Gastrocnemius medialis (tissue), 4 donors: ENCODE measurements at places on chromosomes 16 and 17.

GRCh38 chr16:79473456-79473855 lies 127.1 kb downstream of the MAF start:
- DNase-seq: no peak

DNA sequence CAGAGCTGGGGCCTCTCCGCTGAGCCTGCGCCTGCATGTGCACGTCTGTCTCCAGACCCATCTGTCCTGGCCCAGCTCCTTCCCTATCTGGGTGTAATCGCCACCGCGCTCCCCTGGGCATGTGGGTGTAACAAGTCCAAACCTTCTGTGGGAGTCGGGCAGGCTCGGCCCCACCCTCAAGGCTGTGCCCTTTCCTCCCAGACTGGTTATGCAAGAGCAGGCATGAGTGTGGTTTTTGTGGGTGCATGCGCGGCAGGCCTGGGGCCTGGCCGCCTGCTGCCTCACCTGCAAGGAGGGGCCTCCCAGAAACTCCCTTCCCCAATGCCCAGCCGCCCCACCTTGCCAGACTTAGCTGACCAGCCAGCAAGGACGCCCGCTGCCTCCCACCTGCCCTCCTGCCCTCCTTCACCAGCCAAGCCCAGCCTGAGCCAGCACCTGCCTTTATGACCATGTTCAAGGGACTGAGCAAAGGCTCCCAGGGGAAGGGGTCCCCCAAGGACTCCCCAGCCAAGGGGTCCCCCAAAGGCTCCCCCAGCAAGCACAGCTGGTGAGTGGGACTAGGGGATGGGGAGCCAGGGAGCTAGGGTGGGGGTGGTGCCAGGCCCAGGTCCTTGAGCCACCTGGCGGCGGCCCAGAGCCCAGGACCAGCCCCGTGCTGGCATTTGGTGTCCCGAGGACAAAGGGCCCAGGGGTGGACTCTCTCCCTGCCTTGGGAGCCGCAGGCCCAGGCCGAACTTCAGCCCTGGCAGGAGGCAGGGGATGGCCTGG lies at the start of gene EVPLL:
TSS of gene EVPLL (plus strand) at position 342 of the 768 bp plus-strand sequence. CDS start 3,160 bp downstream, outside the sequence.
- DNase-seq: peak; percentile 28

DNA sequence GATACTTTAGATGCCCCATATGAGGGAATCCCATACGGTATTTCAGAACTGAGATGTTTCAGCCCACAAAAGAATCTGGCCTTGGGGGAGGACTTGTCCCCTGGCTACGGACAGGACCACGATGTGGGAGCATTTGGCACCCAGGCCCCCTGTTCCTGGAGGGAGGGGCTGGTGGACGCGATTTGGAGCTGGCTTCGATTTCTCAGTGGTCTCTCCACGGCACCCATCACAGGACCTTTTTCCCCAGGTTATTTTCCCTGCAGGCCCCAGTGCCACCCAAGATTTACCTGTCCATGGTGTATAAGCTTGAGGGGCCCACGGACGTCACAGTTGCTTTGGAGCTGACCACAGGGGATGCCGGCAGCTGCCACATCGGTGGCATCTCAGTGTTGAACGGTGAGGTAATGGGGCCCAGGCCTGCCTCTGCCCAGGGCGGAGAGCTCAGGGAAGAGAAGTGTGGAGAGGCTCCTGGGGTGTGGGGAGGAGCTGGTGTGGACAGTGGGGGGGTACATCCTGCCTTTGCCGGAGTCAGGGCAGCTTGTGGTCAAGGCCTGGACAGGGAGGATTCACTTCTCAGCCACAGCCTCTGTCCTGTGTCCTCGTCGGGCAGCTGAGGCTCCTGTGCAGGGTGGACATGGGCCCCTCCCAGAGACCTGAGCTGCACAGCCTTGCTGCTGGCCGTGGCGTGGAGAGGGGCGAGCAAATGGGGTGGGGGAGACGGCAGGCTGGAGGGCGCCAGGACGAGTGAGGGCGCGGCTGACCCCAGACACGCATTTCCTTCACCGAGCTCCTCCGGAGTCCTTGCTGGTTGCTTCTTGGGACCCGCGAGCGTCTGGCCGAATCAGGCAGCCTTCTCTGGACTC lies 9.9 kb downstream of the ENGASE start:
- no peak for DNase-seq

DNA sequence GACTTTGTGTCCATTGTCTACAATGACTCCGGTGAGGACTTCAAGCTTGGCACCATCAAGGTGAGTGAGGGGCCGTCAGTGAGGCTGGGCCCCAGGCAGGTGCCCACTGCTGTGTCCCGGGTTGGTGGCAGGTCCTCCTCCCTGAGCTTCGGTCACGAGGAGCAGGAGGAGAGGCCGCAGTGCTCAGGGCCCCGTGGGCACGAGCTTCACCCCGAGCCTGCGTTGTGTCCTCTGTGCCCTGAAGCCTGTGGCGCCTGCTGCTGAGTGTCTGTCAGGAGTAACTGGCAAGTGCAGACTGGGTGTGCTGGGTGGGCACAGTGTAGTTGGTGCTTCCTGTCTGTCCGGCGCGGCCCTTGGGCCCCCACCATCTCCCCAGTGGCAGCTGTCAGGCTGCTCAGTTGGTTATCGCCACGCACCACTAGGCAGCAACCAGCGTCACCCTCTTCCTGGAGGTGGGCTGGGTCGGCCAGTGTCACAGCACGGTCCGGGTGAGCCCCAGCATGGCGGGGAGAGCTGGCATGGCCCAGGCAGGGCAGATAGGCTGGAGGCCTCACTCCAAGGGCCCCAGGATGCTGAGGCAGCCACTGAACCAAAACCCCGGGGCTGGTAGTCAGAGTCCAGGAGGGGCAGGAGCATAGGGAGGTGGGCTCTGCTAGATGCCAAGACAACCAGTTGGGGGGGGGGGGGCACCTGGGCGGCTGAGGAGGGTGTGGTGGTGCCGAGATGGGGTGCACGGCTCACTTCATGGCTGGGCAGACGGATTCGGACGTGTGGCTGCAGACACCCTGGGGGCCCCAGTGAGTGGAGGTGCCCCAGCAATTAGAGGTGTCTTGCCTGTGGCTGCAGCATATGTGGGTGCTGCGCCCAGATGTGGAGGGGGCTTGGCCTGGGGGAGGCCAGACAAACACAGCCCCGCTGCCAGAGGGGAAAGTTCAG lies 39.3 kb downstream of the TSC2 start:
- no peak for DNase-seq

DNA sequence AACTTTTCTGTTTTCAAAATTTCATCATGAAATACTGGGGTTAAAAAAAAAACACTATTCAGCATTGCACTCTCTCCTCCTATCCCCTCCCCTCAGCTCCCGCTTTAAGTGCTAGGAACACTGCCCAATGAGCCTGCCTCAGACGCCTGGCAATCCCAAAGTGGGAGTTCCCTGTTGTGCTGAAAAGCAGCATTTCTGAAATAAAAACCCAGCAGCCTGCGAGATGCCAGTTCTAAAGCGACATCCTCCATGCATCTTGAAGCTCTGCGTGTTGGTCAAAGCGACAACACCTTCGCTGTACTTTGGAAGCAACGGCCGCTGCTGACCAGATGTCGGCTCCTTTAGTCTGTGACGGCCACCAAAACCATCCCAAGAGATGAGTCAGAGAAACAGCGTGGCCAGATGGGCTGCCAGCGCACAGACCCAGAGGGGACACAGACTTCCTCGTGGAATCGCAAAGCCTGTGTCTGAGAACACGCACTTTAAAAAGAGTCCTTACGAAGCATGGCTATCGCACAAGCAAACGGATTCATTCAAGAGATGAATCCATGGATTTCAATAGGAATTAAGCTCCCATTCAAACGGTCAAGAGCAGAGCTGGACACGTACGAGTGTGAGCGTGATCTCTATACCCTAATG lies 32.8 kb downstream of the FBXO31 start:
- peak; percentile 68 for DNase-seq

DNA sequence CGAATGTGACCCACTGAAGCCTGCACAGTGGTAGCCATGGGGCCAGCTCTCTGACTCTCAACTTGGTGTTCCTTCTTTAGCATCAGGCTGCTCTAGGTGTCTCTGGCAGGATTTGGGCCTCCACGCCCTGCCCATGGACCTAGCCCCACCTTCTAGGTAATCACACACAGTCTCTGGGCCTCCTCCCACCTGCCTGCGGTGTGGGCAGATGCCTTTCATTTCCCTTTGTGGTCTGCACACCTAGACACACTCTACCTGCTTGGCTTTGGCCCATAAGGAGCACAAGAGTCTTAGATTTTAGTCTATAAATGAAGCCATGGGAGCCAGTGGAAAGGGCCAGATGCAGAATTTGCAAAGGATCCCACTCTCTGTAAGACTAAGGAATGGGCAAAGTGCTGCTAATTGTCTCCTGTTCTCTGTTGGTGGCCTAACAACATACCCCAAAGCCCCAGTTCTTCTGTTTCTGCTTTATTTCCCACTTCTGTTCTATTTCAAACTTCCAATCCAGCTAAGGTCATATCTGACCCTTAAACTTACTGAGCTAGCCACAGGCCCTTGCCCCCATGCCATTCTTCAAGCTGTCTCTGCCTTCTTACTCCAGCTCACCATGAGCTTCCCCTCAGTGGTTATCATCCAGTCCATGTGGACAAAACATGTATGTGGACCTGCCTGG lies 7.2 kb upstream of the MFSD6L start:
- DNase-seq: no peak

- no peak for DNase-seq
Observed at GRCh38 chr17:15289285-15290183, 24.4 kb upstream of the PMP22 start.

DNA sequence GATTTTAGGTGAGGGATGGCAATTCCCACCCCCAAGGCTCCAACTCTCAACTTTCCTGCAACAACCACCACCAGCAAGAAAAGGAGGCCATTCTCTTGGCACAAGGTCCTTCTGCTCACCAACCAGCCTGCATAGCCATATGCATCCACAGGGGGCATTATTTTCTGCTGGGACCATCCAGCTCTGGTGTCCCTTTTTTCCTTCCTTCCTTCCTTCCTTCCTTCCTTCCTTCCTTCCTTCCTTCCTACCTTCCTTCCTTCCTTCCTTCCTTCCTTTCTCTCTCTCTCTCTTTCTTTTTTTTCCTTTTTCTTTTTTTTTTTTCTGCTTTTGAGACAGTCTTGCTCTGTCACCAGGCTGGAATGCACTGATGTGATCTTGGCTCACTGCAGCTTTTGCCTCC lies 21.1 kb upstream of the COX10 start:
- no peak for DNase-seq

- no peak for DNase-seq
Observed at GRCh38 chr16:81756615-81757356, 22.3 kb upstream of the PLCG2 start.

- DNase-seq: no peak
Observed at GRCh38 chr16:25097276-25097975, 14.1 kb upstream of the LCMT1 start.

GRCh38 chr16:85338989-85339685 lies 226.9 kb upstream of the CIBAR2 start:
- no peak for DNase-seq

GRCh38 chr16:13756411-13757140 lies 163.4 kb upstream of the ERCC4 start:
- DNase-seq: no peak

GRCh38 chr16:26768385-26769010 lies 298.2 kb upstream of the C16orf82 start:
- no peak for DNase-seq

DNA sequence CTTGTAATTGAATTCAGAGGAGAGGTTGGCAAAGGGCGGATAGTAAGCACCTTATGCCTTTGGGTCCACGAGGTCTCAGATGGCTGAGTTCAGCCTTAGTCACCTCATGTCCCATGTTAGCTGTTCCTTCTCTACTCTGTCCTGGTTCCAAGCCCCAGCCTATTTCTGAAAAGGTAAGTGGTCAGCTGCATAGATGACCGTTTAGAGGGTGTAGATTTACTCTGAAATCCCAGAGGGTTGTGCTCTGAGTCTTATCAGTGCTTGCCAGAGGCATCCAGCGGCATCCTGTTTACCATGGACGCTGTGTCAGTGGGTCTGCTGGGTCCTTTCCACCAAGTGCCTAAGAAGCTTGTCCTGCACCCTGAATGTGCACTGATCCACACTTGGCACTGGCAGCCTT lies 1.9 kb downstream of the ZNF778 start:
- no peak for DNase-seq

DNA sequence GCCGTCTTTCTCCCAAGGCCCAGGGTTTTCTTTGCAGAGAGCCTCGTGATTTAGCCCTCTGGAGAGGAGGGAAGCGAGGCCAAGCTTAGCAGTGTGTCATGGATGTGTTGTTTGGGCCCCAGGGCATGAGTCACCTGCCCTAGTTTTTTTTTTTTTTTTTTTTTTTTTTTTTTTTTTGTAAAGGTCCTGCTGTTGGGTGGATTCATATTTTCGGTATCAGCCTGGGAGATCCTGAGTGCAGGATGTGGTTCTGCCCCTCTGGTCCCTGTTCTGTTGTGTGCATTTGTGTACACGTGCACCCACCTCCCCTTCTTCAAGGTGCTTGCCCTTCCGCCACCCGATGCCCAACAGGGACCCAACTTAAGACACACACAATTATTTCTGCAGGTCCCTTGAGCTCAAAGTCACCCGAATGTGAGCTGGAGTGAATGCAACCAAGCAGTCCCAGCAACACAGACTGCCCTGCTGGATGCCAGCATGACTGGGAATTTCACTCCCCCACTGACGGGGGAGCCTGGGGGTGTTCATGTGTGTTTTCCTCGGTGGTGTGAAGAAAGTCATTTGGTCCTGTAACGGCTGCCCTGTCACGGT lies 265.8 kb upstream of the TNRC6C start:
- peak; percentile 27 for DNase-seq

GRCh38 chr17:75875940-75876189 lies 2.5 kb downstream of the TRIM47 start:
- no peak for DNase-seq

DNA sequence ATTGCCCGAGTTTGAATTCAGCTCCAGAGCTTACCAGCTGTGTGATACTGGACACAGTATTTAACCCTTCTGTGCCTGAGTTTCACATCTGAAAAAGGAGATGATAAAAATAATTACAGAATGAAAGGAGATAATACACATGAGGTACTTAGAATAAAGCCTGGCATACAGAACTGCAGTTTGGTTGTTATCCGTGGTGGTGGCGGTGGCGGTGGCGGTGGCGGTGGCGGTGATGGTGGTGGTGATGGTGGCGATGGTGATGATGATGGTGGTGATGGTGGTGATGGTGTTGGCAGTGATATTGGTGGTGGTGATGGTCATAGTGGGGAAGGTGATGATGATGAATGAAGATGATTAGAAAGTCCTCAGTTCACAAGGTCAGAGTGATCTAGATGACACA lies 57.2 kb downstream of the ABCC1 start:
- DNase-seq: no peak

- peak; percentile 68 for DNase-seq
Observed at GRCh38 chr16:47037746-47038458, 64.4 kb upstream of the DNAJA2 start.

DNA sequence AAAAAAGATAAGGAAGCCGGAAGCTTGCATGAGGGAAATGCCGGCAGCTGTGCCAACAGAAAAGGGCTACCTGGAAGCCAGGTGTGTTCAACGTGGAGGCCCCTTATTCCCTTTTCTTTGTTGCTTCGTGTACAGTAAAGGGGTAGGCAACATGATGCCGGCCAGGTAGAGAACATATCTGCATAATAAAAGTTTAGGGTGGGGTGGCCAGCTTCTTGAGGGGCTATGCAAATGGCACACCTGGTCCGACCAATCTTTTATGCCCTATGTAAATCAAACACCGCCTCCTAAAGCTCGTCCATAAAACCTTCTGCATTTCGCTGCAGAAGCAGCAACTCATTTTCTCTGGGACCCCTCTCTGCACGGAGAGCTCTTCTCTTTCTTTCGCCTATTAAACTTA lies 911.6 kb downstream of the KCNJ2 start:
- no peak for DNase-seq

GRCh38 chr17:28812748-28813377 lies 29.7 kb downstream of the FAM222B start:
- DNase-seq: no peak
